H4 (cell line): ENCODE measurements at places on chromosomes 3 and 15. TPM values are rescaled to one million over a fixed set of nuclear protein-coding genes. Genes with fewer than 3 reads are reported as not detected.

The MOBP gene
- total RNA-seq: 0.17 TPM in 1 of 2 replicates, not detected in the other

The LRRC31 gene
- not detected in 2 replicates for total RNA-seq

The MST1R gene
- total RNA-seq: 0.21 TPM in 1 of 2 replicates, not detected in the other

The RBPMS2 gene
- total RNA-seq: 0.48 TPM in 1 of 2 replicates, not detected in the other

The ERC2 gene
- 0.18 and 1.6 TPM in 2 replicates for total RNA-seq

The RAB6B gene
- total RNA-seq: 1.1 and 1.5 TPM in 2 replicates

The LRRC15 gene
- 5.8 and 6.0 TPM in 2 replicates for total RNA-seq
